T-helper 9 cell (primary cell): ENCODE measurements at places on chromosomes 16 and 17.

DNA sequence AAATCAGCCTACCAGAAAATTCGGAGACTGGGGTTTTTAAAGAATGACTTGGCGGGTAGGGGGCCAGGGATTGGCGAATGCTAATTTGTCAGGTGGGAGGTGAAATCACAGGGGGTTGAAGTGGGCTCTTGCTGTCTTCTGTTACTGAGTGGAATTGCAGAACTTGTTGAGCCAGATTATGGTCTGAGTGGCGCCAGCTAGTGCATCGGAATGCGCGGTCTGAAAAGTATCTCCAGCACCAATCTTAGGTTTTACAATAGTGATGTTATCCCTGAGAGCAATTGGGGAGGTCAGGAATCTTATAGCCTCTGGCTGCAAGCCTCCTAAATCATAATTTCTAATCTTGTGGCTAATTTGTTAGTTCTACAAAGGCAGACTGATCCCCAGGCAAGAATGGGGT is 762 bp upstream of the RBL2 start:
- DNase-seq, result no peak

DNA sequence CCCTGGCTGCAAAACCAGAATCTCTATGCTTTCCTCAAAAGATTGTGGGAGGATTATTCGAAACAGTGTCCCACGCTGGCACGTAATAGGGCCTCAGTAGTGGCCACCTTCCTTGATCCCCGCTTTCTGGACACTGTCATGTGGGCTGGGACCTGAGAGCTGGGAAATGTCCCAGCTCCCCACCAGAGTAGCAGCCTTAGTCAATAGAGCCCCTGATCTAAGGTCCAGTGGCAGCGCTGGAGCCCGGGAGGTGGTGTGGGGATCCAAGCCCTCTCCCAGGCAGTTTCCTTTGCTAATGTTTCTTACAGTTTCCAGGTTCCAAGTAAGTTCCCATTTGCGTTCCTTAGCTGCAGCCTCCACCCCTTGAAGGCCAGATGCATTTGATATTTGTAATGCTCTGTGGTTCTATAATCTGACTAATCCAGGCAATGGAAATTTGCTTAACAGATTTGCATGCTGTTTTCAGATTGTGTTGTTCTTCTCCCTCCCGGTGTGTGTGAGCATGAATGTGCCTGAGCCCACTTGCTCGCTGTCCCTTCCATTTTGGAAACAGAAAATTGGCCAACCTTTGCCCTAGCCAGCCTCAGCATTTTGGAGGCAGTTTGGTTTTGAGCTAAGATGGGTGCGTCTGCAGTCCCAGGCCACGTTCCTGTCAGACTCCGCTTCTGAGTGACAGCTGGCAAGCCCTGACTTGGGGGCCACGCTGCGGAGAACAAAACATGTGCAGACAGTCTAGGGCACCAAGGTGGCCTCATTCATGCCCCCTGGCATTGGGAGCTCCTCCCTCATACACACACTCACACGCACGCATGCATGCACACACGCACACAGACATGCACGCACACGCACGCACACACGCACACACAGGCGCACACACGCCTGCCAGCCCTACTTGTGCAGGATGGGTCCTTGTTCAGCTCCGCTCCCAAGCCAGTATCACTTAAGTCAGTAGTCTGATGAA is 69.4 kb downstream of the CCDC182 start:
- DNase-seq, result no peak

GRCh38 chr16:14572535-14572934 is 57.5 kb downstream of the PARN start:
- DNase-seq, result no peak

- DNase-seq, result no peak
Measured at GRCh38 chr17:60277258-60277657, 114.7 kb downstream of the USP32 start.

DNA sequence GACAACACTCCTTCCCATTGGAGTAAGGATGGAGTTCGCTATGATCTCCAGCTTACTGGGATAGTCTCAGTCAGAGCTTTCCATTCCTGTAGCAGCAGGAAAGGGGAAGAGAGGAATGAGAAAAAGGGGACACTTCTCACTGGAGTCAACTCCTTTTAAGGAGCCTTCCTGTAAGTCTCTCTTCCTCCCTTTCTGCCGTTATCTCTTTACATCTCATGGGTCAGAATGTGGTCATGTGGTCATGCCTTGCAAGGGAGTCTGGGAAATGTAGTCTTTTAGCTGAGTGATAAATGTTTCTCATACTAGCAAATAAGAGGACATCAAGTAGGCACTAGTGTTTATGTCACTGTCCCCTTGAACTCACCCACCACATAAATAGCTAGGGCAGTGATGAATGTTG is 227.3 kb downstream of the HAPSTR1 start:
- DNase-seq, result no peak

GRCh38 chr16:17409894-17410293 is 60.9 kb downstream of the XYLT1 start:
- DNase-seq, result no peak

- DNase-seq, result peak; percentile 43
Measured at GRCh38 chr17:49494986-49495841, at the start of gene NGFR. TSS of gene NGFR (plus strand) at chr17:49495293. CDS start at chr17:49495418, 125 bp downstream.

- DNase-seq, result no peak
Measured at GRCh38 chr16:67943256-67943618, 683 bp downstream of the LCAT start.

DNA sequence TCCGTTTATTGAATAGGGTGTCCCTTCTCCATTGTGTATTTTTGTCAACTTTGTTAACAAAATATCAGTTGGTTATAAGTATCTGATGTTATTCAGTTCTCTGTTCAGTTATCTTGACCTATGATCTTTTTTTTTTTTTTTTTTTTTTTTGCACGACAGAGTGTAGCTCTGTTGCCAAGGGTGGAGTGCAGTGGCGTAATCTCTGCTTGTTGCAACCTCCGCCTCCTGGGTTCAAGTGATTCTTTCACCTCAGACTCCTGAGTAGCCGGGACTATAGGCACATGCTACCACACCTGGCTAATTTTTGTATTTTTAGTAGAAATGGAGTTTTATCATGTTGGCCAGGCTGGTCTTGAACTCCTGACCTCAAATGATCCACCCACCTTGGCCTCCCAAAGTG is 215.8 kb downstream of the BCAS3 start:
- no peak for DNase-seq

DNA sequence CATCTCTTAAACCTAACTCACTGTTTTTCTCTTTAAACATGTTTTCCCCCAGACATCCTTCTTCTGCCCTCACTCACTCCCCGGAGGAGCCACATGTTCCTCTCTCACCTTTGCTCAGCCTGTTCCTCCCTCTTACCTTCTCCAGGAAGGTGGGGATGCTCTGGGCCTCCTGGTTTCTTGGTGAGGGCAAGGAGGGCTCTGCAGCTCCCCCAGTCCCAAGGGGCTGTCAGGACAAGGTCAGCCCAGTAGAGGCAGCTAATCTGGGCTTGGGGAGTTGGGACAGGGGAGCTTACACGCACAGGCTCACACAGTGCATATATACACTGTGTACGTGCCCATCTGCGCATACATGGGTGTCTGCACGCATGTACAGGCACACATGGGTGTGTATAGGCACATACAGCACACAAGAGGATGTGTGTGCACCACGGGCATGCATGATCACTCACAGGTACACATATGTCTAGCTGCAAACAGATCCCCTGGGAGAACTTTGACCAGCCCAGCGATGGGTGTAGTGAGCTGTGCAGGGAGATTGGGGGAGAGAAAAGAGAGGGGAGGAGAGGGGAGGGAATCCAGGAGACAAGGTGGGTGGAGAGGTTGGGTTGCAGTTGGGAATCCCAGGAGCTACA is 28.6 kb upstream of the SPNS3 start:
- DNase-seq, result no peak
